Activated gamma-delta T cell treated with Interleukin-2 at 50 U/mL for 16 hours (primary cell): ENCODE measurements at places on chromosomes 7 and 10.

GRCh38 chr10:71191551-71192076 is 20.8 kb upstream of the UNC5B start:
- no peak for DNase-seq

DNA sequence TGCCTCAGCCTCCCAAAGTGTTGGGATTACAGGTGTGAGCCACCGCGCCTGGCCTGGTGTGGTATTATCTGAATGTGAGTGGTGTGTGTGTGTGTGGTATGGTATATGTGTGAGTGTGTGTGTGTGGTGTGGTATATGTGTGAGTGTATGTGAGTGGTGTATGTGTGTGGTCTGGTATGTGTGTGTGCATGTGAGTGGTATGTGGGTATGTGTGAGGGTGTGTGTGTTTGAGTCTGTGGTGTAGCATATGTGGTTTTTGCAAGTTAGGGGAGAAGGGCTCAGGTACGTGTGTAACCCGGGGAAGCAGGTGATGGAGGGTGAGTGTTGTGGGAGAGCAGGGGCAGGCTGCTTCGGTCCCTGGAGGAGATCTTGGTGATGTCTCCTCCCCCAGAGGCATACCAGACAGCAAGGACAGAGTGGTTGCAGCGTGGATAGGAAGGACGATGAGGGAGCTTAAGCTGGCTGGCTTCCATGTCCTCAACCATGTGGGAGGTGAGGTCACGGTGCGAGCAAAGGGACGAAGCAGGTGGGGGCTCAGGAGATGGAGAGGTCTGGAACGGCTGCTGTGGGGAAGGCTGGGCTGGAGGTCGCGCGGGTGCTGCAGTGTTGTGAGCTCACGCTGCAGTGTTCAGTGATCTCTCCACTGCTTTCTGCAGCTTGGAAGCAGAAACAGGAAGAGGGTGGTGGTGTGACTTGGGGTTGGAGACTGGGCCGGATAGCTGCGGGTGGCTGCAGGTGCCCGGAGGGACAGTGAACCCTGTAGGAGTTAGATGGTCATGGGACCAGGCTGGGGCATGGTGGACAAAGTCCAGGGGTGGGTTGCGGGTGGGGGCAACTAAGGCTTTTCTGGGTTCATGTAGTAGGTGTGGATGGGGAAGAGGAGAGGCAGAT is 5.0 kb downstream of the ZYX start:
- peak; percentile 42 for DNase-seq

DNA sequence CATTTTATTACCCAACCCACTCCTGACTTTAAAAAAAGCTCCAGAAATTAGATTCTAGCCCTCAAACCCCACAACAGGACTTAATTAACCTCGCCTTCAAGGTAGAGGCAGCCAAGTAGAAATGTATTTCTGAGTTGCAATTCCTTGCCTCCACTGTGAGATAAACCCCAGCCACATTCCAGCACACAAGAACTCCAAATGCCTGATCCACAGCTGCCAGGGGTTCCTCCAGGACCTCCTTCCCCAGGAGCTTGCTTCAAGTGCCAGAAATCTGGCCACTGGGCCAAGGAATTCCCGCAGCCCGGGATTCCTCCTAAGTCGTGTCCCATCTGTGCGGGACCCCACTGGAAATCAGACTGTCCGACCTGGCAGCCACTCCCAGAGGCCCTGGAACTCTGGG is 25.9 kb upstream of the ARL4A start:
- no peak for DNase-seq

DNA sequence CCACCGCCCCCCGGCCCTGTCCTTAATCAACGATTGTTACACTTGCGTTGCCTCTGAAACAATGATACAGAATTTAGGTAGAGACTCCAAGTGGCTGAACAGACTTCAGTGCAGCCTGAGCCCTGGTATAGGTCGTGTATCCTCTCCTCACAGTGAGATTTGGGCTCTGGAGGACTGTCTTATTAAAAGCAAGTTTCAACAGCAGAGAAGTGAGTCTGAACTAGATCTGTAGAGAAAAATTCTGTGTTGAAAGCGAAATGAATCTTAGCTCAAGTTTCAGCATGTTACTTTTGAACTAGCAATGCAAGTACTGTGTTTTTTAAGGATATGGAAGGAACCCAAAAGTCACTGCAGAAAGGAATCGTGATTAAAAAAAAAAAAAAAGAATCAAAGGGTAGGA is 103.1 kb downstream of the HOXA1 start:
- DNase-seq = no peak

DNA sequence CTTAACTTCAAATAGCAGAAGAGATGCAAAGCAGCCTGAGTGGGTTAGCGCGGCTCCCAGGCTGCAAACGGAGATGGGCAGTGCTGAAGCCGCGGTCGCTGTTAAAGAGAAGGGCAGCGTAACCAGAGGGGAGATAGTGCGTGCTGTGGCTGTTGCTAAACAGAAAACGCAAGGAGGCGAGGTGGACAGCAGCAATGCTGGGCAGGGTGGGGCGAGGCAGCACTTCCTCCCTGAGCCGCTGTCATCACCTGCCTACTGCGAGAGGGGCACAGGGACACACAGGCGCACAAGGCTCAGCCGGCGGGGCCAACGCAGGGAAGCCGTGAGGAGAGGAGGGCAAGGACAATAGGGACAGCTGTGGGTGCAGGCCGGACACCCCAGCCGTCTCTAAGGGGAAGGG is 137.3 kb downstream of the MAD1L1 start:
- DNase-seq = no peak

GRCh38 chr10:14306190-14306589 is 24.5 kb downstream of the FRMD4A start:
- DNase-seq = no peak

DNA sequence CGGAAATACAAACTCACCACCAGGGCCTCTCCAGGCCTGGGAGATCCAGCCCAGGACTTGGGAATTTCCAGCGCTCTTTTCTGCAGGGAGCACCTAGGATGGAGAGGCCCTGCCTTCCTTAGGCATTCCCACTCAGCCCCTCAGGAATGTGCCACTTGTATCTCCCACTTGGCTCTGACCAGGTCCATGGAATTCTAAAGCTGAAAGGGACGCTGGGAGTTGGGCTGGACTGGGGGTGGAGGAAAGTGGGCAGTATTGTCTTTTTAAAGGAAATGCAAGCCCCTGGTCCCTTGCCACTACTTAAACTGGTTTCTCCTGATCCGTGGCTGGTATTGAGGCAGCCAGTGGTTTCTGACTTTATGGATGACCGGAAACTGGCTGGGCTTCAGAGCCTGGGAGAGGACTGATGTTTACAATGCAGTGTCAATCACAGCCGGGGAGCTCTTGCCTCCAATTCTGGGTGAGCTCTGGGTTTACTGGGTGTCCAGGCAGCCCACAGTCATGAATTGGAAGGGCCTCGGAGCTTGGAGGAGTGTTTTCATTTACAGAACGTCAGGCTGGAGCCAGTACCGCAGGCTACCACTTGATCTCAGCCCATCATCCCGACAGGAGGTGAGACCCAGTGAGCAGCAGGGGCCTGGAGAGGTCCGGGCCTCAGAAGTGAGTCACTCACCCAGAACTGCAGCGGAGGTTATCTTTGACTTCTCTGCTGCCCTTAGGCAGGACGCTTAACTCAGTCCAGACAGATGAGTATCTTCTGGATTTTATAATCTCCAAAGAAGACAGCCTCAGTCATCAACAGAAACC is 27.3 kb downstream of the AGAP3 start:
- DNase-seq = no peak

DNA sequence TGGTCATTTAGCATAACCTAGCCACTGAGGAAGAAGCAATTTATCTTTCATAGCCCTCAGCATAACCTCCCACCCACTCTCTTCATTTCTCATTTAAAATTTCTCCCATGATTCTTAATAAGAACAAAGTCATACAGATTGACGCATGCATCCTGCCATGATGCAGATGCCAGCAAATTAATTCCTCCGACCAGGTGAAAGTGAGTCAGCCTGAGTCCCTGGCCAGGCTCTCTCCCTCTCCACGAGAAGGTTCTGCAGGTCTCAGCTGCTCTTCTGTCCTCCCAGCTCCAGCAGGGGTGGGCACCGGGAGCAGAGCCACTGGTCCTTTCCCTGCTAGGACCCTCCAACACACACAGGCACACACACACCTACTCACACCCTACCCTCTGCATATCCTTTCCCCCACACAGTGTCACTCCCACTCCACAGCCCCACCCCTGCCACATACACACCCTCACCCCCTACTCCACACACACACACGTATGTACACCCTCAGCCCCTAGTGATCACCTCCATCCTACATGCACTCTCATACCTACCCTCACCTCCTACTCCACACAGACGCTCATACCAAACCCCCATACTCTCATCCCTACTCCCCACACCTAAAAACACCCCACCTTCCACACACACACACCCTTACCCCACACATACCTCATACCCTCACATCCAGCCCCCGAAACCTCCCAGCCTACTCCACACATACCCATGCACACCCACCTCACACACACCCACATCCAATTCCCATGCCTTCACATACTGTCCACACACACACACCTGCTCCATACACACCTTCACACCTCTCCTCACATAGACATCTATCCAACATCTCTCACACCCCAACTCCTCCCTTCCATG is 78.0 kb downstream of the FAM13C start:
- no peak for DNase-seq

DNA sequence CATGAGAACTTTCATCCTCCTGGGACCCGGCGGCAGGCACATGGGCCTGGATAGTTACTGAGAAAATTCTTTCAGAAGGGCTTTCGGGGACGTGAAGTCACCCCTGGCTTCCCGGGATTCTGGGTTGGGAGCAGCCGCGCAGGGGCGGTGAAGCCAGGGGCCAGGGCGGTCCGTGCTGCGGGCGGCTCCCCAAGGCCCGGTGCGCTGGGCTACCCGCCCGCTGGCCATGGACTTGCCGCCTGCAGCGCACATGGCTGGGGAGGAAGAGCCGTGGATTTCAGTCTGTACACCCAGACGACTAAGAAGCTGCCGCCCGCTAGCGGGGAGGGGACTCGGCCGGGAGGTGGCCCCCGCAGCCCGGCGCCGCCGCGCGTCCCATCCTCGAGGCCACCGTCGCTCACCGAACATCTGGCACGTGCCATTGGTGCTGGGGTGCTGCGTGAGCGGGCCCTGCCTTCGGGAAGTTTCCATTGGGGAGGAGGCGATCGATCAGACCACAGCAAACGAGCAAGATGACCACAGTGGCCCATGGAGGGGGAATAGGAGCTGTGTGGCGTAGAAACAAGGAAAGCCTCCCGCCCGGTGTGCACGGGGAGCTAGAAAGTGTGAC is 64.5 kb downstream of the TMEM209 start:
- DNase-seq = no peak

- DNase-seq = no peak
Observed at GRCh38 chr10:93091960-93092359, 18.3 kb downstream of the CYP26A1 start.

DNA sequence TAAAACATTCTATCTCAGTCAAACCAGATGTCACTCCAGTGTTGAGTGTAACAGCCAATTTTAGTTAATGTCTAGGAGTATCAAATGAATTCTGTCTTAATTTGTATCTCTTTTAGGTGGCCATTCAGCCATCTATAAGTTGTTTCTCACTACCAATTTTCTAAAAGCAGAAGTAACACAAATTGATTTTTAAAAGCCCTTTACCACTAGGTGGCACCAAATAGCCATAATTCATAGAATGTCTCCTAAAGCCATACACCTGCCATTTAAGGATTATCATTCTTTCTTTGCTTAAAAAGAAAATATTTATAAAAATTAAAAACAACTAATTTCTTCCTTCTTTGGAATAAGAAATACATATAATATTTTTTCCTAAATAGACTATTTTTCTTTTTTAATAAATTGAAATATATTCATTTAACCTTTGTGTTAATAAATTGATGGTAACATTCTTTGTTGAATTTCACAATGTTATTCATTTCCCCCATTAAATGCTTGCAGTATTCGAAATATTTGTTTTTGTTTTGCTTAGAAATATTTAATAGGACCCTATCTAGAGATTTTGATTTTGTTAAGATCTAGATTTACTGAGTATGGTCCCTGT is 107.8 kb upstream of the PPP1R3A start:
- DNase-seq = no peak

GRCh38 chr7:144842377-144842851 is 6.6 kb upstream of the TPK1 start:
- no peak for DNase-seq

DNA sequence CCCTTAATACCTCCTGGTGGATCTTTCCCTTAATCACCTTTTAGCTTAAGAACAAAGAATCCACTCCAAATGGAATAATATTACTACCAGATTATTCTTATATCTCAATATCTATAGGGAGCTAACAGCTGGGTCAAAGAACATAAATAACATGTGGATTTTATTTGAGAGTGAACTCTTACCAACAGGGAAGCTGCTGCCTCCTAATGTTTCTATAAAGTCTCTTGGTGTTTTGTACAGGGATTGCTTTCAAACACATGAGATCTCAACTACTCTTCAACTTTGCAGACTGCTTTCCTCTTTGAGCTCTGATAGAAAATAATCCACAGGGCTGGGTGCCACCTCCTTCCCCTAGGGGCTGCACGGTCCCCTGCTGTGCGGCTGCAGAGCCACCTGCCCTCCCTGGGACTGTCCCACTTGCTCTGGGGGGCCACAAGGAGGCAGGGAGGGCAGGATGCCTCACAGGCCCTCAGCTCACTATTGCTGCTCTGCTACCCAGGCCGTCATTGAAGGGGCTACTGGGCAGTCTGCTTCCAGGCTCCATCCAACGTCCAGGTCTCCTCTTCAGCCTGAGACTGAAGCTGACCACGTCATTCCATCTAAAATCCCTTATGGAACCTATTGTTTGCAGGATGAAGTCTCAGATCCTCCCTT is 191.2 kb downstream of the CXCL12 start:
- DNase-seq = no peak

DNA sequence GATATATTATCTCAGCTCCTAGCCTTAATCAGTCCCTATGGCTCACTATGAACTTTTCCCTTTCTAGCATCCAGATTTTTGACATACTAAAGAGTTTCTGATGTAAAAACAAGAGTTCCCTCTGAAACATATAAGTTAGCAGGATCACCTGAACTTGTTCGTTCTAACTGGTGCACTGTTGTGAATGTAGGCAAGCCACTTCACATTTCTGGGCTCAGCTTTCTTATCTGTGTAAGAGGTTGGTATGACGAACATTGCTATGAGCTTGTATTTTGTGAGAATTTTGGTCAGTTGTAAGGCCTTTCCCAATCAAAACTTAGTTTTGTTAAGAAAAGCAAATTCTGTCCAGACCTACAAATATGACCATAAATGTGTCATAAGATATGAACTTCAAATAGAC is 46.1 kb downstream of the MAGI2 start:
- DNase-seq = no peak

DNA sequence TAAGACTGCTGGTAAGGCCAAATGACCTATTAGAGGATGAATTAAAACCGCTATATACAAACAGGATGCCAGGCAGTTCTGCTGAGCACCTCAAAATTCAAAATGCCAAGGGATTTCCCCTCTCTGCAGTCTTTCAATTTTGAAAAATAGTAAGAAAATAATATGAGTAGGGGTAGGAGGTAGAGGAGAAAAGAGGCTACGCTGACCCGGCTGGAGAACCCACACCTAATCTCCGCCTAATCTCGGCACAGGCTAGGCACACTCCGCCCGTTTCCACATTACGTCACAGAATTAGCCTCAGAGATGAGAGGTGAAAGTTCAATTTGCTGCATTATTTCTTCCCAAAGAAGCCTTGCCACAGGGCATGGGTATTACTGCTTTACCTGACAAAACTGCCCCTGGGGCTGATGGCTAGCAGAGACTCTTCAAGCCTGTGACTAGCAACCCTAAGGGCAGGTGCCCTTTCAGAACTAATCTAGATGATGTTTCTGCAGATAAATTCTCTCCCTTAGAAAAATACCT is 21.3 kb upstream of the SPOCK2 start:
- no peak for DNase-seq

- no peak for DNase-seq
Observed at GRCh38 chr10:64329510-64329909, 808.3 kb downstream of the REEP3 start.

- no peak for DNase-seq
Observed at GRCh38 chr10:72523062-72523461, 102.8 kb downstream of the MICU1 start.

- DNase-seq = no peak
Observed at GRCh38 chr7:67346876-67347275, 350.2 kb downstream of the TYW1 start.
